Calu3 (cell line): ENCODE measurements at places on chromosomes 6 and 20. TPM values are rescaled to one million over a fixed set of nuclear protein-coding genes. Genes with fewer than 3 reads are reported as not detected.

Gene ZNF133
- 4.6 and 5.0 TPM in 2 replicates for total RNA-seq

DNA sequence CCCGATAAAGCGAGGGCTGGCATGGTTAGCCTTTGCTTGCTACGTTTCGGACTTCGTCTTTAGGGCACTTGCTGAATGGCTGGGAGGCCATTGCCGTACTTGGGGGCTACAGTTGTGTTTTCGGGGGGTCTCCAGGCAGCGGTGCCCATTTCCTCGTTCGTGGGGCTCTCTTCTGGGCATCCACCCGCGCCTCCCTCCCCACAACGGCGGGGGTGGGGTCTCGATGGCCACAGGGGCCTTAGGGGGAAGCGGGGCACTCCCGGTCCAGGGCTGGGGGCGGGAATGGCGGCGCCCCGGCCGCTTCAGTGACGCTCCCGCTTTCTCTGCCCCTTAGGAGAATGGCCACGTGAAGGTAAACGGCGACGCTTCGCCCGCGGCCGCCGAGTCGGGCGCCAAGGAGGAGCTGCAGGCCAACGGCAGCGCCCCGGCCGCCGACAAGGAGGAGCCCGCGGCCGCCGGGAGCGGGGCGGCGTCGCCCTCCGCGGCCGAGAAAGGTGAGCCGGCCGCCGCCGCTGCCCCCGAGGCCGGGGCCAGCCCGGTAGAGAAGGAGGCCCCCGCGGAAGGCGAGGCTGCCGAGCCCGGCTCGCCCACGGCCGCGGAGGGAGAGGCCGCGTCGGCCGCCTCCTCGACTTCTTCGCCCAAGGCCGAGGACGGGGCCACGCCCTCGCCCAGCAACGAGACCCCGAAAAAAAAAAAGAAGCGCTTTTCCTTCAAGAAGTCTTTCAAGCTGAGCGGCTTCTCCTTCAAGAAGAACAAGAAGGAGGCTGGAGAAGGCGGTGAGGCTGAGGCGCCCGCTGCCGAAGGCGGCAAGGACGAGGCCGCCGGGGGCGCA is 2.4 kb downstream of the MARCKS start:
- H3K4me3 ChIP-seq, result no peak overlapping the region
- no peaks in the 10 kb centered on the region for H3K4me1 ChIP-seq
- H3K27ac ChIP-seq, result no peak overlapping the region
- no peaks in the 10 kb centered on the region for H3K27me3 ChIP-seq

GRCh38 chr6:158559338-158559894 is 475 bp upstream of the TMEM181 start:
- H3K27me3 ChIP-seq, result no peaks in the 10 kb centered on the region
- peak overlapping the region; percentile 85 for H3K4me3 ChIP-seq
- no peak for DNase-seq
- peaks cover 40% of the 10 kb centered on the region for H3K36me3 ChIP-seq

DNA sequence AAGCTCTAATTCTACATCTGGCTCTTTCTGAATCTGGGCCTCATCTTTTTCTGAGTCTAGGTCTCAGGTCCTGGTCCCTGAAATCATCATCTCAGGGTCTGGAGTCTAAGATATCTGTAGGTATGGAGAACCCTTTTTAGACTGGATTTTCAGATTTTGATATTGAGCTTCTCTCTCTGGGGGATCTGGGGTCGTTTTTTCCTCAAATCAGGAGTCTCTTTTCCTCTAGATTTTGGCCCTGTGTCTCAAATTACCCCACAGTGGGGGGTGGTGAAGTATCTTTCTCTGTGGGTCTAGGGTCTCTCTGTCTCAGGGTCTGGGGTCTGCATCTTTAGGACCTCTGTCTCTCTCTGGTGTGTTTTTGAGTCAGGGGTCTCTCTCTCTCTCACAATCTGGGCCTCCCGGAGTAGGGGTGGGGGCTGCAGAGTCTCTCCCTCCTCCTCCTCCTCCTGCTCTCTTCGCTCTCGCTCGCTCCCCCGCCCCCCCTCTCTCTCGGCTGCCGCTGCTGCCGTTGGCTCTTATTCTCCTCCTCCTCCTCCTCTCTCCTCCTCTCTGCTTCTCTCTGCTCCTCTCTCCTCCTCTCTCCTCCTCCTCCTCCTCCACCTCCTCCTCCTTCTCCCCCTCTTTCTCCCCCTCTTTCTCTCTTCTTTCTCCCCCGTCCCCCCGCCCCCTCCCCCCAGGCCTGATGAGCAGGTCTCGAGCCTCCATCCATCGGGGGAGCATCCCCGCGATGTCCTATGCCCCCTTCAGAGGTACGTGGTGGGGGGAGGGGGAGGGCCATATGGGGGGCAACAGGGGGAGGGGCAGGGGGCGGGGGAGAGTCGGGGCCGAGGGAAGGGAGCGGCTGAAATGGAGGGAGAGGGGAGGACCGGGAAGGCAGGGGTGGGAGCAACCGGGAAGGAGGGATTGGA is at the start of gene SYNGAP1:
Gene SYNGAP1, plus strand, starts transcription at position 486 of the 911 bp plus-strand sequence. Its CDS starts 200 bp downstream, at position 686.
- H3K27ac ChIP-seq, result peak within 1 kb of the TSS; percentile 30
- peaks cover 44% of the 10 kb centered on the region for H3K36me3 ChIP-seq
- peaks cover 38% of the 10 kb centered on the region for H3K4me1 ChIP-seq
- no peak for DNase-seq
- H3K4me3 ChIP-seq, result no peak within 1 kb of the TSS
- peaks cover 39% of the 10 kb centered on the region for H3K27me3 ChIP-seq

DNA sequence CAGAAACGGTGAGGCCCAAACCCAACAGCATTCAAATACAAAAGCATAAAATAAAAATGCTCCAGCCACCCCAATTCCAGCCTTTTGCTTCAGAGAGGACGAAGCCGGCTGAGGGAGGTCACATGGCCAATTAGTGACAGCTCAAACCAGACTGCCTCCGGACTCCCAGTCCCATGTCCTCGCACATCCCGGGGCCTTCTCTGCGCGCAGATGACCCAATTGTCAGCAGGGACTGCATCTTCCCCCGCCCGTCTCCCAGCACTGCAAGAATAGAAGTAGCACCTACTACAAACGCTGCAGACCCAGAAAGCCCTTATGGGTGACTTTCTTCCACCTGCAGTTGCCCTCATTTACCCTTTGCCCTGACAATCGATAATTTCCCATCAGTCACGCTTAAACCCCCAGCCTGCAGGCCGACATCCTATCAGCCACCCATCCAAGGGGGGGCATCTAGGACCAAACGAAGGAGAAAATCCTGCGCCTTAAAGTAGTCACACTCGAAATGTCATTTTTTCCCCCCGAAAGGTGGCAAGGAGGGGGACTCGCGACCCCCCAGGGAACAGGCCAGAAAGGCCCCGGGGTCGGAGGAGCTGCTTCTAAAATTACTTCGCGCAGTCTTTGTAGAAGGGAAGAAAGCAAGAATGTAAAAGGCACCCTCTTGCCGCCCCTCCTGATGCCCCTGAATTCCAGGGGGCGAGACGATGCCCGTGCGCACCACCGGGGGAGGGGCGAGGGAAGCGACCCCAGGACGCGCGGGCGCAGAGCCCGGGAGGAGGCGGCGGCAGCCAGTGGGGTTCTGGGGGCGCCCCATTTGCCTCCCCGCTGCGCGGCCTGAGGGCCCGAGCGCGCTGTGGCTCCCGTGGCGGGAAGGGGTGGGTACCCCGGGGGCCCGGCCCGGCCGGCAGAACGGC is 792 bp downstream of the SLC23A2 start:
- H3K27ac ChIP-seq, result no peak overlapping the region
- peak overlapping the region; percentile 82 for H3K4me3 ChIP-seq
- no peak for DNase-seq
- no peaks in the 10 kb centered on the region for H3K27me3 ChIP-seq
- H3K4me1 ChIP-seq, result peaks cover 8% of the 10 kb centered on the region

DNA sequence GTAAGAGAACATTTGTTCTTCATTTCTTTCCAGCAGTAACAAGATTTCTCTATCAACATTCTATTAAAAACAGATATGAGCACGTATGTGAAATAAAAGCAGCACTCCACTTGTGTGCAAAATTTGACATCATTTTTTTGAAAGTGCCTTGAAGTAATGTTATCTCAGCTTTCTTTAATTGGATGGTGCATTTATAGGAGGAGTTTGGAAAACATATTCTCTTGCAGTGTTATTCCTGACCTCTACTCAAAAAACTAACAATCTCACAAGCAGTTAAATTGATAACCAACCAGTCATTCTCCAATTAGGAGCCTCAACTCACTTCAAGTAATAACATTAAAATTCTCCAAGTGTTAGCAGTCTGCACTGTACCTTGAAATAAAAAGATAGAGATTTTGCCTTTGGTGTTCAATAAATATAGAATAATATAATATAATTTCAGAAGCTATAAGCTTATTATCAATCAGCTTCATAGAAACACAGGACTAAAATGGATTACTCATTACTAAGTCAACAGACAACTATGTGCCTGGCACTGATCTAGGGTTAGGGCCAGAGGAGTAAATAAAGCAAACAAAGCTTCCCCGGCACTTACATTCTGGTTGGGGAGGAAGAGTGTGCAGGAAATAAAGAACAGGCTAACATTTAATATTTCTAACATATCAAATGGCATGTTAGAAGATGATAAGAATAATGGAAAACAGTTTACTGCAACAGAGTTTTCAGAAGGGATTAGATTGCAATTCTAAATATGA is 149.0 kb upstream of the SGK1 start:
- H3K4me1 ChIP-seq, result peaks cover 35% of the 10 kb centered on the region
- no peak for DNase-seq
- no peak overlapping the region for H3K4me3 ChIP-seq
